ENCODE measurements at places on chromosomes 2 and 18.
A peak's percentile ranks its signal among the peaks of the same experiment; 100 is the strongest.

GRCh38 chr2:240358080-240358479 is 77.4 kb upstream of the GPC1 start:
- DNase-seq: no peak

DNA sequence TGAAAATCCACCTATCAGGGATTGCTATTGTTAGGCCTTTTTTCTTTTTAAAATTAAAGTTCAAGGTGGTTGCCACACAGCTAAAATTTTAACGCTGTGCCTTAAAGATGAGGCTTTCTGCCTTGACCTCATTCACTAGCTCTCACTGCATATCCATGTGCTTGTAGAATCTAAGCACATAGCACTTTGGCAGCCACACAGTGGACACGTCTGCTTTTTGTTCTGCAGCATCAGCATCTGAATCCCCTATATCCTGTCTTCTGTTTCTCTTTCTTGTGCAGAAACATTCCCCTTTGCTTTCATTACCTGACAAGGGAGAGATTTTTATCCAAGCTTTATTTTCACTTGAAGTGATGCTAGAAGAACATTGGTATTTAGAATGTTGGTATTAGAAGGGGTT is 38.1 kb downstream of the RALB start:
- DNase-seq: no peak

DNA sequence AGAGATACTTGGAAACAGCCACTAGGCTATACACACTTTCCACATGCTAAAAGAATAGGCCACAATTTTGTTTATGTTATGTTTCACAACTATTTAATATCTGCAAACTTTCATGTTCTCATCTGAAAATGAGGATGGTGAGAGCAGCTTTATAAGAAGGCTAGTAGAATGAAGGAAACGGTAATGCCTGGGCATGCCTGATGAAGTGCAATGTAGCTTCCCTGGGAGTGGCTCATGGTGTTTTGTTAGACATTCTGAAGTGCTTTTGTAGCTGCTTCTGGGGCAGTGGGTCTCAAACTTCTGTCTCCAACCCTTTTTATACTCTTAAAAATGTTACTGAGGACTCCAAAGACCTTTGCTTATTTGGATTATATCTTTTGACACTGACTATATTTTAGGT is 193.3 kb upstream of the VWC2L start:
- DNase-seq: no peak

DNA sequence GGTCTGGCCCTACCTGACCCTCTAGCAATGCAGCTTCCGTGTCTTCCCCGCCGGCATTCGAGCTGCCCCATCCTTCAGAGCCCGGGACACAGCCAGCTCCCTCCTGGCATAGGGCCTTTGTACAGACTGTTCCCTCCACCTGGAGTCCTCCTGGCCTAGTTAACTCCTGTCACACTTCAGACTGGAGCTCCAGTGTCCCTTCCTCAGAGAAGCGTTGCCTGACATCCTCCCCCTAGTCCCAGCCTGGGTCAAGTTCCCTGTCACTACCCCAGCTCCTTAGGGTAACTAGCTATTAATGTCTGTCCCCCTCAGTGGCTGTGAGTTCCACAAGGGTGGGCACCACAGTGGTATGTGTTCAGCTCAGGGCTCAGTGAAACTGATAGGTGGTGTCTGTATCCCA is 45.5 kb upstream of the LOXHD1 start:
- no peak for DNase-seq

DNA sequence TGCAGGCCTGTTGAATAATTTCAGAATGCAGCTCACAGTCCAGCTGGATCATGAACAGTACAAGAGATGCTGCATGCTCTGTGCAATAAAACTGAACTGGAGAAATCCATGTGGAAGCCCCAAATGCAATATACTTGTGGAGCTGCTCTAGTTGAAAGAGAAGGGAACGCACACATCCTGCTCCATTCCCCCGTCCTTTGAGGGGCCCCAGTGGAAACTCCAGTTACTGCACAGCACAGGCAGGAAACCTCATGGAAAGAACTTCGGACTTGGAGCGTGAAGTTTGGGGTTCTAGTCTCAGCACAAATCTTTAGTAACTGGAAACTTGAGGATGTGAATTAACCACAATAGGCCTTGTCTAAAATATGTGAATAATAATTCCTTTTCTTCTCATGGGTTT is 73.2 kb downstream of the PLA2R1 start:
- no peak for DNase-seq

- DNase-seq: no peak
Measured at GRCh38 chr18:55353806-55354205, 234.2 kb downstream of the TCF4 start.

DNA sequence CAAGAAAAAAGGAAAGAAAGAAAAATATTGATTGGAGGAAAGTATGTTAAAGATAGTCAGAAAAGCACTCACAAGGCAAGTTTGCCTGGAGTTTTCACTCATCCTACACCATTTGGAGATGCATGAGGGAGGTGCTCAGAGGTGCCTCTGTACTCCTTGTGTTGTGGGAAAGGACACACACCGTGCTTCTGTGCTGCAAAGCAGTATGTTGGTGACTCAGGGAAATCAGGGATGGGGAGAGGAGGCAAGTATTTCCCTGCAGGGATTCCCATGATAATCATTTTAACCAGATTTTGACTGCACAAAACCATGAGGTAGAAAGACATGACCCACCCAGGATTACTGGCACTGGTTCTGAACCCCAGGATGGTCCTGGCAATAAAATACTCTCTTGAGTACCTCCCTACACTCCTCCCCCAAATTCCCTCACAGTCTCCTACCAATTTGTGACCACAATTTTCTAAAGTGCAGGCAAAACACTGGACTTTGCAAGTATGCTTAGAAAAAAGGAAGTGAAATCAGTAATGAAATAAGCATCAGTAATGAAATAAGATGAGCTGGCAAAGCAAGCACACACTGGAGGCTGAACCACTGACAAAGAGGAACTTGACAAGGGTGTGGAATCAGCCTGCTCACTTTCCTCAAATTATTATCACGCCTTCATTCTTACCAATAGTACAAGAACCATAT is 155.5 kb upstream of the ACVR2A start:
- no peak for DNase-seq

DNA sequence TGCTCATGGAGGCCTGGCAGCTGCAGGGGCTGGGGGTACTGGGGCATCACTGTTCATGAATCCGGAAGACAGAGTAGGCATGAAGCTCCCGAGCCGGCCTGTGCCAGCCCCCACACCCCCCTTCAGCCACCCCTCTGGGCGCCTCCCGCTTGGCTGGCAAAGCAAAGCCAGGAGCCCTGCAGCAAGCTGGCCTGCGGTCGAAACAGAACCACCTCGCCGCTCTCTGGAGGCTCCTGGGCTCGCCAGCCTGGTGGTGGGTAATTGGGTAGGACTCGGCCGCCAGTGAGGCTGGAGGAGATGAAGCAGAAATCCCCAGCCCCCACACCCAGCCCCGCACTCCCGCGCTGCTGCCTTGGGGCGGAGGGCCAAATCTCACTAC is 70.9 kb upstream of the GPC1 start:
- no peak for DNase-seq

DNA sequence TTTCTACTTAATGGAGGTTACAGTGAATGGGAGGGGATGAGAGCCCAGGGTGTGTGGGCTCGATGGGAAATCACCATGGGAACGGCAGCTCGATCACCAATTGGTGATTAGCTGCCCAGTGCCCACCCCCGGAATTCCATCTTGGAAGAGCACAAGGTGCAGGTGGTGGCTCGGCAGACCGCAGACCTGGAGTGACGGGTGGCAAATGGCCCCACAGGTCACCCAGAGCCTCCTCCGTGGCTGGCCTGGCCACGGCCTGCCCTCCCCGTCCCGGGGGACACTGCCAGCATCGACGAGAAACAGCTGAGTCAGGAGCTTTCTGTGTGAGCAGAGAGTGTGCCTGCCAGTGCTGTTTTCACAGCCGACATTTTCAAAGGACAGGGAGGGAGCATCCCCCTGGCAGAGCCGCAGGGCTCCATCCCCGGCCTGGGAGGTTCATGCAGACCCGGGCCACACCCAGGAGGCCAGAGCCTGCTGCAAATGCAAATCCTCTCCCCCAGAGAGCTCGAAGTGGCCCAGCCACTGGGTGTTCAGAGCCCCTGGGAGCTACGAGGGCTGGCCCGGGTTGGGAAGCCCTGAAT is 176.4 kb upstream of the MYT1L start:
- DNase-seq: no peak

DNA sequence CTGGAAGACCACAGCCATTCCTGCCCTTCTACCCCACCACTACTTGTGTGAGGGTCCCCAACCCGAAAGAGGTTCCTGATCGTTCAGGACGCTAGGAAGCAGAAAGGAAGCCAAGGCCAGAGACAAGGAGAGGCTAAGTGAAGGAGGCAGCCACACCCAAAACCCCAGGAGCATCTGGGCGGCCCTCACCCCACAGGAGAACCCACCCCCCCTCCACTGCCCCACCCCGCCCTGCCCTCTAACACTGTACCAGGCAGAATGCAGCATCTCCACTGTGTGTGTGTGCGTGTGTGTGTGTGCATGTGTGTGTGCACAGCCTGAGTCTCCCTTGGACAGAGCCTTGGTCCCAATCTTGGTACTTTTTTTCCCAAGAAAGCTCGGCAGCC is 207.5 kb upstream of the HAAO start:
- no peak for DNase-seq

DNA sequence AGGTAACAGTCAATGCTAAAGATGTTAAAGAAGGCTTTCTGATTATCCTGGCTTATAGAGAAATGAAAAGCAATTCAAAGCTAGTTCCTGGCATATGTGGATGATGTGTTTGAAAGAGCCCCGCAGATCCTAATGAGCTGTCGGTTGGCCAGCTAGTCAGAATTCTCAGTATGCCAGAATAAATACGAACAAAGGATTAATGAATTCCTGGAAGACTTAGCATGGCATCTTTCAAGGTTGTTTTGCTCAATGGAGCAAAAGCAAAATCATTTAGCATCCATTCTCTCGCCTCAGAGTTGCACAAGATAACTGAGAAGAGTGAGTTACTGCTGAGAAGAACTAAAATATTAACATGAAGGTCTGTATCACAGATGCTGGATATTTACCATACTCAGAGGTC is 307.6 kb downstream of the RIT2 start:
- DNase-seq: no peak

DNA sequence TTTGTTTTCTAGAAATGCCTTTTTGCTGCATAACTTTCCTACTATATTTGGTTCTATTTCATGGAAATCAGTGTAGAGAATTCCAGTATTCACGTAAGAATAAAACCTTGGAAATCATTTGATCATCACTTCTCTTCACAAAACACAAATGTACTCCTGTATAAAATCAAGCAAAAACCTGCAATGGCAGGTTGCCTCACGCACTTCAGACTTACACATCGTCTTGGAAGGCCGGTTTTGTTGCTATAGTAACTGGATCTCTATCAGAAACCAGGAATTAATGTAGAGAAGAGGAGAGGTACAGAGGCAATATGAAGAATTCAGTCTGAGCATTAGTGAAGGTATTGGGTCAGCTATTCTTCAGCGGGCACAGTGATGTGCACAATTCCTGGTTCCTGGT is 370.7 kb upstream of the CYRIA start:
- no peak for DNase-seq

DNA sequence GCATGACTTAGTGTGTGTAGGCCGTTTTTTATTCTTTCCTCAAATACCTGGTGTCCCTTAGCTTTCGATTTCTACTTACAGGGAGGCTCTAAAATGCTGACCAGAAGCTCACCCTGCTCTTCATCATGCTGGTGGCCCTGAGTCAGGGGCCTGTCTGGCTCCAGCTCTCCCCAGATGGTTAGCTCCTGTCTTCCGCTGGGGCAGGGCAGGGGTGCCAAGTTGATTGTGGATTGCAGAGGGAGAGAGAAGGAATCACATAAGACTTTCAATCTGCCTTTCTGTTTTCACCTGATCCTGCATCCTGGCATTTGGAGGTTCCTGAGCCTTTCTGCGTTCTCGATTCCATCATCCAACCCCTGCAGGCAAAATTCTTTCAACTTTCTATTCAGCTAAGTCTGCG is 4.2 kb downstream of the CIB4 start:
- no peak for DNase-seq

DNA sequence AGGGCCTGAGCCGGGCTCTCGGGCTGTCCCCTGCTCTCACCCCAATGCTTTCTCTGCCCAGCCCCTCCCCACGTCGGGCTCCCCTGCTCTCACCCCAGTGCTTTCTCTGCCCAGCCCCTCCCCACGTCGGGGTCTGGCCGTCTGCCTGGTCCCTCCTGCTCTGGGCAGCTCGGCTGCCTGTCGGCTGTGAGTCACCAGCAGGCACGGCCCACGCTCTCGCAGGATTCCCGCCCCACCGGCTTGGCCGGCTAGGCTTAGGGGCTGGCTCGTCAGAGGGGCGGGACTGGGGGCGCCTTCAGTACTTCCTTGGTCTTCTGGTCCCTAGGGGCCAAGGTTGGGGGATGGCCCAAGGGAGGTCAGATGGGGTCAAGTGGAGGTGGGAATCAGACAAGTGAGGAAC is 3.3 kb downstream of the BOK start:
- no peak for DNase-seq

DNA sequence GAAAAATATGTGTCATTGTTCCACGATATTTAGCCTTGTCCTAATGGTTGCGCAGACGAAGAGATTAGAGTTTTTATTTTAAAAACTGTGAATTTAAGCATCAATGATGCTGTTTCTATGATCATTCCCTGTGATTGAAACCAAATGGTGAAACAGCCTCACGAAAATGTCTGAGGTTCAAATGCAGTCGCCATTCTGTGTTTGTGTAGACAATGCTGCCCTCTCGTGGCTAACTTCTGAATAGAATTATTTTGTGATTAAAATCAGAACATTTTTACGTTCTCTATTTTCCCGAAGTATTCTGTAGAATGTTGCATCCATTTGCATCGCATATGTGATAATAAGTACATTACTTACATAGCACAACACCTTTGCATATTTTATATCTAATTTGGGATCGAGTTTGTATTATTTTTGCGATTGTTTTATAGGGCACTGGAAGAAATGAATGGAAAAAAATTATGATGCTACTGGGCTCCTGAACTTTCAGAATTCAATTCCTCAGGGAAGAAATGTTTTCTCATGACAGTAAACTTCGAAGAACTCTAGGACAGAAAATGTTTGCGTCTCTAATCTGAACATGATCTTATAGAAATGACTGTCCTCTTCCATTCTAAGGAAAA is 54.8 kb upstream of the CREB1 start:
- DNase-seq: peak; percentile 55

GRCh38 chr2:241200822-241201395 is 12.4 kb downstream of the ANO7 start:
- DNase-seq: no peak

DNA sequence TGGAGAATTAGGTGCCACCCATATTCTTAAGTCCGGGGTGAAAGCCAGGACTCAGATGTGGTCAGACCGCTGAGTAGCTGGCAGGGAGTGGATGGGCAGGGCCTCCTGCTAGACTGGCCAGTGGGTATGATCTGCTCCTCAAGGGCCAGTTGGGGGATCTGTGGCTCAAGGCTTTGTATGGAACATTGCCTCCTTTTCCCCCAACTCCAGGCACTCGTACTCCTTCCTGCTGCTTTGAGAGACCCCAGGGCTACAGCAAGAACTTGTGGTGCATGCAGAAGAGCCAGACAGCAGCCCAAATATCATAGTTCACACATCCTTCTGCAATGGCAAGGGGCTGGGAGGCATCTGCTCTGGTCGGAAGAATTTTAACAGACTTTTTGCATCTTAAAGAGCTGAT is 61.7 kb downstream of the PDCL3 start:
- DNase-seq: no peak

- no peak for DNase-seq
Measured at GRCh38 chr2:135037831-135038230, 9.4 kb downstream of the MAP3K19 start.
